ENCODE measurements at places on chromosomes 7 and 10.

DNA sequence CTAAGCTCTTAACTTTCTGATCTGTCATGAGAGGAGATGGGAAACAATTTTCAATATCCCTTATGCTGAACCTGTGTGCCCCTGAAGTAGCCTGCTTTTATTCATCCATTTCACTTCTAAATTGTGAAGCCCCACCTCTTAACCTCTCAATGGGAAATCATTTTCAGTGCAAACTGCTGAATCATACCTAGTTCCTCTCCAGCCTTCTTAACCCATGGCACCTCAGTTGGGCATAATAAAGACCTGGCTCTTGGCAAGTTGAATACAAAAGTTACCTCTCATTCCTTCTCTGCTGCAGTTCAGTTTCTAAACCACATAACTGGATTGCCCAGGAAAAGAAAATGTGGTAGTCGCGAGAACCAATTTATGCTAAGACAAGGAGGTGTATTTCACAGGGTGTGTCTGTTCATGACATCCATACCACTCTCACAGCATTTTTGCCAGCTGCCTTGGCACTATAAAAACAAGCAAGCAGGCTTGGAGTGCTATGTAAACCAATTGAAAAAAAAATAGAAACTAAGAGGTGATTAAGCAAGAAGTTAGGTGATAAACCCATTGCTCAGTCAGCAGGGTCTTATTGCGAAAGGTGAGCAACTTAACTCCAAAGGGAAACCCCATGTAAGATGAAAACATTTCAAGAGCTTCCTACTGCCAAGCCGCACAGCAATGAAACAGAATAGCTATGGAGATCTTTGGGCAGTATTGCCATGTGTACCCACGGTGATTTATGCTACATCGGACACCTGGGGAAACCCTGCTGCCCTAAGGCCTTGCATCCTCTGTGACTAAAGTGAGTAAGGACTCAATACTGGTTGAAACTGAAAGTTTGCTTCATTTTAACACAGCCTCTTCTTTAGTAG, 57.0 kb upstream of the DKK1 start:
- DNase-seq: no peak

DNA sequence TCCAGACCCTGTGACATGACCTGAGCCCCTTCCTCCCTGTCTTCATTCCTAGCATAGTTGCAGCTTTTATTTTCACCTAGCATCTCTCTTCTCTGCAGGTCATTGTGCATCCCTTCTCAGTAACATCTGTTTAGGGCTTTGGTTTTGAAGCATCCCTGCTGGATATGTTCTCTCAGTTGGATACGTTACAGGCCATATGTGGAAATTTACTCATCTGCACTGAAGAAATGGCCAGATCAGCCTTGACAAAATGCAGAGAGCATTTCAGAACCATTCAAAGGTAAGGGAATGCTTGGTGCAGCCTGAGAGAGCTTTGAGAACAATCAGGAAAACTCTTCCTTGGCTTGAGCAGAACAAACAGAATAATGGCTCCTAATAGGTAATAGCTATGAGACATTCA, 647.0 kb downstream of the KCNMA1 start:
- no peak for DNase-seq

DNA sequence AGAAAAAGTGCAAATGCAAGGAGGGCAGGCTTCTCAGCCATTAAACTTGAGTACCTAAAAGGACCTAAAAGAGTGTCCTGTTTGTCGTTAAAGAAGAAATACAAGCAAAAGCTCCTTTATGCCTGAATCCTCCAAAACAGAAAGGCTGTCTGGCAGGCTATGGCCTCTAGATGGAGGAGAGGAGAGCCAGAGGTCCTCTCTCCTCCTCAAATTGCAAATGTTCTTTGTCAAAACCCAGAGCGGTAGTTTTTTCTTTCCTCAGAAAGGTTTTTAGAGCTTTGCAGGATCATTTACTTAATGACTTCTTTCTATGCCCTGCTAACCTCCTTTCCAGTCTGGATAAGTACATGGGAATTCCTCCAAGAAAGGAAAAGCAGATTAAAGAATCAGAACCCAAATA, 1.9 kb upstream of the SORCS1 start:
- no peak for DNase-seq

GRCh38 chr10:21314906-21315644, 210.4 kb downstream of the SKIDA1 start:
- no peak for DNase-seq

DNA sequence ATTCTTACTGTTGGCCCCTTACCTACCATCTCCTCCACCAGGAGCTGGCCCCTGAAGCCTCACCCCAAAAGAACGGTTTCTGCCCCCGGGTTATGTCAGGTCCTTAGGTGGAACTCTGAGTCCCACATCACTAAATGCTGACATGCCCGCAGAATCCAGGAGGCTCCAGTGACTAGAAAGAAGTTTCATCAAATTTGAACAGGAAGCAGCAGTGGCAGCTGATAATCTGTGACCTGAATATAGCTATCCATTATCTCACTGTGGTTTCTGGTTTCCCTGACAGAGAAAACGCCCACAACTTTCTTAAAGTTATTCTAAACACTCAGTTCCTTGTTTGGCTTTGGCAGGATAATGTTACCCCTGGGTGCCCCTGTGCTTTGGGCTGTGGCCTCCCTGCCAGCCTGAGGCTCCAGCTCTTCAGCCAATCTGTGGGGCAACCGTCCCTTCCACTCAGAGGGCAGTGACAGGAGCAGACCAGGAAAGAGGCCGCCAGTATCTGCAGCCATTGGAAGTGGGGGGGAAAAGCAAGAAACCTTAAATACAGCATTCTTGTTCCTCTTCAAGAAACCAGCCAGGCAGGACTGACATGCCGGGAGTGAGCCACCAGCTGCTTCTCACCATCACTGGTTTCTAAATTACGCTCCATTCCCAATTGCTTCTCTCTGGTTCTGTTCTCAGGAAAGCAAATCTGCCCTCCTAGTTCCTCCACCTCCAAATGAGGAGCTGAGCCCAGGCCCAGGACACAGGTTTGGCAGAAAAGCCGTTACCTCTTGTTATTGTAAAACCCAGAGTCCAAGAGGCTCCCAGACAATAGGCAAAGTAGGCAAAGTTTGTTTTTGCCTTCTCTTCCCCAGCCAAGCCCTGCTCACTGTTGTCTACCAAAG, 41.2 kb upstream of the VCL start:
- peak; percentile 47 for DNase-seq

DNA sequence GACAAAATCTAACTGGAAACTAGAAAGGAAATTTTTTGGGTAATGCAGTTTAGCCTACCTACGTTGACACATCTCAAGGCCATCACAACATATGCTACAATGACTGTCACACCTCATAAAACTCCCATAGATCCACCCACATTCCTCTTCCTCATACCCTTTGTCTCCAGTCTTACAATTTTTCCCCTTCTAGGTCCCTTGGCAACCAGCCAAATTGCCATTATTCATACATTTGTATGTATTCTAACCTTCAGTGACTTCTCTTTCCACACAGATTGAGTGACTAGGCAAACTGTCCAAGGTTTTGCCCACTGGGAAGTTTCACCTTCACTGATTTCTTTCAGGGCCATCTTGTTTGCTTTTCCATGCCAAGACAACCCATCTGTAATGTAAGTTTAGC, 100.5 kb upstream of the TPK1 start:
- no peak for DNase-seq

DNA sequence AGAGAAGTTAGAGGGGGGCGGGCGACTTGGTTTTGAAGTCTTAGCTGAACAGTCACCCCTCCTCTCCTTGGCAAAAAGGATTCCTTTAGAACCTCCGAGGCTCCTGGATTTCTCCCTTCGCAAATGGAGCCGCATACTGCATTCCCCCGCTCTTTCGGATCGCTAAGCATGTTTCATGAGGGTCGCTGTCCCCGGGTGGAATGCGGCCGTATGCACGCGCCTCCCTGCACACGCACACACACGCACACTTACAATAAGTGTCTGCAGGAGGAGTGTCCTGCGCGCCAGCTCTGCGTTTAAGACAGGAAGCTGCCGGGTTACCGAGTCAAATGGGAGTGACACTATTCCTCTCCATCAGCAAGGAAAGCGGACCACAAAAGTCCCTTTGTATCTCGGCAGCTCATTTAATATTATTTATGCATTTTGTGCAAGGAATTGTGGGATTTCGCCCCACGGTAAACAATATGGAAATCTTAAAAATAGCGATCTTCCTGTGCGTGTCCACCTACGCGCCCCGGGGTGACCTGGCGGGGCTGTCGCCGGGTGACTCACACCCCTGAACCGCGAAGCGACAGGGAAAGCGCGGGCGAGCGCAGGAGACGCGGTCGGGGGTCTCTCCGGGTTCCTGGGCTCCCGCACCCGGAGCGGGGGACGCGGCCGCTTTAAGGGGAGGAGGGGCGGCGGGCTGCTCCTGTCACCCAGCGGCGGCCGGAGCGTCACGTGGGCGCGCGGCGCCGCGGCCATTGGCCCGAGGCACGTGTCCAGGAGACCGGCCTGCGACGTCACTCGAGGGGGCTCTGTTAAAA, 988 bp upstream of the EN2 start:
- DNase-seq: peak; percentile 51

DNA sequence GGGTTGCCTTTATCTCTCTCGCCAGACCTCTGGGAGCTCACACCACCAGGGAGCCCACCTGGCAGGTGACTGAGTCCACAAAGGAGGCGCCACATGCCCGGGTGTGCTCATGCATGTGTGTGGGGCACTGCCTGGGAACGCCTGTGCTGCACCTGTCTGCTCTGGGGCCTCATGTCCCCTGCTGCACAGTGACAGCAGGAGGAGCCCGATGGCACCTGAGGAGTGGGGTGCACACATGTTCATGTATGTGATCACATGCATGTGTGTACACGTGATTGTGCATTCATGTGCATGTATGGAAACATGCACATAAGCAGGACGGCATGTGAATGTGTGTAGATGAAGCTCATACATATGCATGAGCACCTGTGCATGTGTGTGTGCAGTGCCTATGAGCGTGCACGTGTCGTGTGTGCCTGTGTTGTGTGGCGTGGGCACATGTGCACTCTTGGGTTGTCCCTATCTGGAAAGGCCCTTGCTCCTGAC, 22.0 kb downstream of the YKT6 start:
- no peak for DNase-seq

DNA sequence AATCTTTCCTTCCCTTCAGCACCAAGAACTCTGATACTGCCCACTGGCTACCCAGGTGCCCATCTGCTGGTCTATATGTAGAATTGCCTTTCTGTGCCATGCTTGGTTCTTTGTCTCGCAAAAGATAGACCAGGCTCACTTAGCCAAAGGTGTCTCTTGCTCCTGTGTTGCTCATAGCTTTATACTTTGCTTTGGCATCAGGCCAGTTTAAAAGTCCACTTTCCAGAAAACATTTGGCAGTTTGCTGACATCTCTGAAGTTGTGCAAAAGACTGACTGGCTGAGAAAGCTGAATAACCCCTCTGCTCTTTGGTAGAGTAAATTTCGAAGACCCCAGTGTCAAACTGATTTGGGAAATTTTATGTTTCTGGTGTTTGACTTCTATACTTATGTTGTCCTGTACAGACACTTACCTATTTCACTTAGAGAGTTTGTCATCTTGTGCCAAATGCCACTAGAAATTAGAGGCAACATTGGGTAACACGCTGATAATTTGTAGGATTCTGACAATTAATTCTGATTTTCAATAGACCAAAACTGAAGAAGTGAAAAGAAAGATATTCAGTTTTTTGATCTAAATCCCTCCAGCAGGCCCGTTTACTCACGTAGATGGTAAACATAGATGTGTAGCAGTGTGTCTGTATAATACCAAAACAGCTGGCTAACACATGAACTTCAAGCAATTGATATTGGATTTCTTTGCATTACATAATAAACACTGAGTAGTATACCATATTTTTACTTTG, 91.1 kb downstream of the CPED1 start:
- DNase-seq: no peak

- DNase-seq: no peak
These were observed 343.2 kb downstream of the PTPRN2 start for GRCh38 chr7:158244430-158244829.

- DNase-seq: no peak
These were observed 47.4 kb downstream of the ATOH7 start for GRCh38 chr10:68184546-68184945.

GRCh38 chr10:20623546-20623945, 273.6 kb downstream of the NEBL start:
- no peak for DNase-seq

GRCh38 chr7:125222596-125222995, 293.0 kb upstream of the POT1 start:
- no peak for DNase-seq

GRCh38 chr10:79053481-79054202, 15.1 kb upstream of the ZMIZ1 start:
- no peak for DNase-seq

GRCh38 chr7:1236132-1236661, 3.5 kb downstream of the UNCX start:
- no peak for DNase-seq

GRCh38 chr10:116490028-116490662, 55.6 kb upstream of the PNLIP start:
- no peak for DNase-seq

DNA sequence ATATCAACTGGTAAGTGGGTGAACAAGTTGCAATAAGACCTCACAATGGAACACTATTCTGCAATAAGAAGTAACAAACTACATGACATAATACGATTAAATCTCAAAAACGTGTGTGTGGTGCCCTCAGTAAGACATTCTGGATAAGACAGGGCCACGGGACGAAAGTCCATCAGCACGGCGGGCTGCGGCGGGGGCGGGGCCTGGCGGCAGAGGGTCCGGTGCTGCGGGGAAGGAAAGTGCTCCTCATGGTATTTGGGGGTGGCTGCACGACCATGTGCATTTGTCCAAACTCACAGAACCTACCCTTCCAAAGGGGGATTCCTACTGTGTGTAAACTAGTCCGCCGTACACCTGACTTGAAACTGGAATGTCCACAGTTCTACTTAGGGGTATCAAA, 341.8 kb downstream of the TCERG1L start:
- no peak for DNase-seq

DNA sequence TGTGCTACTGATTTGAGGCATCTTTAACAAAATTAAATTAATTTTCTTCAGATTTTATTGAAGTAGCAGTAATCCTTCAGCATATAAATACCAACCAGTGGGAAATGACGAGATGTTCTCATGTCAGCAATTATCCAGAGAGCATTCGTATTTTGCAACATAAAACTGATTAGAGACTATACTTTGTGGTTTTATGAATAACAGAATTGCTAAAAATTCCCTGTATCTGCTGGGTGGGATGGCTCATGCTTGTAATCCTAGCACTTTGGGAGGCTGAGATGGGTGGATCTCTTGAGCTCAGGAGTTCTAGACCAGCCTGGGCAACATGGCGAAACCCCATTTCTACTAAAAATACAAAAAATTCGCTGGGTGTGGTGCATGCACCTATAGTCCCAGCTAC, 56.9 kb downstream of the ATAD1 start:
- DNase-seq: no peak

GRCh38 chr10:13593535-13593934, 6.8 kb downstream of the PRPF18 start:
- no peak for DNase-seq

DNA sequence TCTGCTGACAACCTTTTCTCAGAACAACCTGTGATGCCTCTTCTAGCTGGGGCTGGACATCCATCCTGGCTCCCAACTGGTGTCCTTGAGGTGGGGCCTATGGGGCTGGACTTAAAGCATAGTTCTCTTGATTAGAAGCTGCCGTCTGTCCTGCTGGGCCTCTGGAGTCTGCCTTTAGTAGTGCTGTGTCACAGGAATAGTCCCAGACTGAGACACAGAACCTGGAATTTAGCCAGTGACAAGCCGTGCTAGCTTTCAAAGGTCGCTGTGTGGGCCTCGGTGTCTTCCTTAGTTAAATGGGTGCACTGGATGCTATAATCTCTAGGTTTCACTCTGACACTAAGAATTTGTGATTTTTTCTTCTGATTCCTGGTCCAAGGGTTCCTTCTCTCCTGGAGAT, 41.2 kb downstream of the GPR141 start:
- no peak for DNase-seq

- DNase-seq: no peak
These were observed 86.2 kb downstream of the GLRX3 start for GRCh38 chr10:130222381-130222780.

GRCh38 chr7:7223250-7223649, 40.9 kb downstream of the C1GALT1 start:
- DNase-seq: no peak

All from stimulated activated naive CD8-positive, alpha-beta T cell treated with anti-CD3 and anti-CD28 coated beads, Interleukin-15, Interleukin-2, amounts not matched to agents 100 U/mL and 50 U/mL, for 24 hours (primary cell).